Smooth muscle cell of the umbilical artery (primary cell): ENCODE measurements at places on chromosomes 7 and 10. TPM values are rescaled to one million over a fixed set of nuclear protein-coding genes. Genes with fewer than 3 reads are reported as not detected.

GRID2IP gene
- not detected in 2 replicates for total RNA-seq

TAS2R41 gene
- 0.14 TPM in 1 of 2 replicates, not detected in the other for total RNA-seq

DNAJC12 gene
- 5.1 and 13.1 TPM in 2 replicates for total RNA-seq

FAM237B gene
- total RNA-seq = 0.05 TPM in 1 of 2 replicates, not detected in the other

EBLN1 gene
- not detected in 2 replicates for total RNA-seq

TSC22D4 gene
- total RNA-seq = 10.1 and 19.5 TPM in 2 replicates

SSC4D gene
- 0.59 and 0.65 TPM in 2 replicates for total RNA-seq

BICC1 gene
- total RNA-seq = 21.9 and 22.0 TPM in 2 replicates

SPAG6 gene
- not detected in 2 replicates for total RNA-seq

OPN1SW gene
- total RNA-seq = not detected in 2 replicates
